Neural crest cell (in vitro differentiated cells): ENCODE measurements at places on chromosomes 3 and 15. TPM values are rescaled to one million over a fixed set of nuclear protein-coding genes. Genes with fewer than 3 reads are reported as not detected.
A peak's percentile ranks its signal among the peaks of the same experiment; 100 is the strongest.

GRCh38 chr3:16978234-16978920 lies 93.6 kb downstream of the PLCL2 start:
- no peak for DNase-seq

GRCh38 chr3:23999012-23999641 lies 54.0 kb downstream of the NR1D2 start:
- DNase-seq = peak; percentile 82

- DNase-seq = no peak
Measured at GRCh38 chr3:134086616-134087015, 56.9 kb upstream of the SLCO2A1 start.

The LAMB2 gene
- total RNA-seq = 108 and 120 TPM in 2 replicates

- DNase-seq = no peak
Measured at GRCh38 chr15:71485094-71485693, 325.2 kb upstream of the NR2E3 start.

DNA sequence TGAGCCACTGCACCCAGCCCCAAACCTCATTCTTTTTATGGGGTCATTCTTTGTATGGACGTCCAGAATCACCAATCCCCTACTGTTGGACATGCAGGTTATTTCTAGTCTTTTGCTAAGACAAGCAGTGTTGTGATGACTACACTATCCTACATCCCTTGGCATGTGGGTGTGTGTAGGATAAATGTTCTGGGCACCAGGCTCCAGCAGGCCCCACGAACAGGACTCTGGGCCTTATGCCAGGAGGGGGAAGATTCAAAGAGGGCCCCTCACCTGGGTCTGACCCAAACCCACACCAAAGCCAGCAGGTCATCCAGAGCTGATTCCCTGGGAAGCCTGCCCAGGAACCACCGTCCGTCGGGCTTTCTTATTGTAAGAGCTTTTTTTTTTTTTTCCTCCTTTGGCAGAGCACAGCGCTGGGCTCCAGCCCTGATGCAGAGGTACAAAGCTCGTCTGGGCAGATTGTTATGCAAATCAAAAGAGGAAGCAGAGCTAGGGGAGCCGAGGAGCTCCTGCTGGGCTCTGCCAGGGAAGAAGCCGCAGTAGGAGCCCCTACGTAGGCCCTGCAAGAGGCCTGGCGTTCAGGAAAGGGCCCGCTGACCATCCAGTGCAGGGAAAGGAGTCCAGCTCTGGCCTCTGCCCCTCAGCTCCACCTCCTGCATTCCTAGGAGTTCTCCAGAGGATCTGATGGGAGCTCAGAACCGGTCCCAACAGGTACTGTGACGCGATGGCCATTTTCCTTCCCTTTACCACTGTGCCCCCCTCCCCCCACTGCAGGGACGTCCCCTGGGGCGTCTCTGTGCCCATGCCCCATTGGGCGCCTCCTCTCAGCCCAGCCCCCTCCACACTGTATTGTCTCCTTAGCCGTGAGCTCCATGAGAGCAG lies 29.0 kb upstream of the FURIN start:
- peak; percentile 12 for DNase-seq

The HAPLN3 gene
- total RNA-seq = 2.4 and 2.9 TPM in 2 replicates

The GOLGA6L10 gene
- total RNA-seq = 3.6 and 3.7 TPM in 2 replicates

- DNase-seq = peak; percentile 70
Measured at GRCh38 chr15:29822100-29822683, at the start of gene TJP1. TSS of gene TJP1 (minus strand) at chr15:29822468. CDS start at chr15:29822028, 440 bp downstream.

- no peak for DNase-seq
Measured at GRCh38 chr3:83034806-83035703, 1273.6 kb upstream of the GBE1 start.

The COL6A6 gene
- not detected in 2 replicates for total RNA-seq

DNA sequence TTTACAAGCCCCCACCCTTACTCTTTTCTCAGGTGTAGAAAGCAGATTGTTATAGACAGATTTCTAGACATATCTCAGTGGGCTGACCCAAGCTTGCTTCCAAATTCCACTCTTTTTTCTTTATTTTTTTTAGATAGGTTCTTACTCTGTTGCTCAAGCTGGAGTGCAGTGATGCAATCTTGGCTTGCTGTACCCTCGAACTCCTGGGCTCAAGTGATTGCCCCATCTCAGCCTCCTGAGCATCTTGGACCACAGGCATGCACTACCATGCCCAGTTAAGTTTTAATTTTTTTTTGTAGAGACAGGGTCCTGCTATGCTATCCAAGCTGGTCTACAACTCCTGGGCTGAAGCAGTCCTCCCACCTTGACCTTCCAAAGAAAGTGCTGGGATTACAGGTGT lies 53.5 kb upstream of the ADAMTS9 start:
- no peak for DNase-seq

DNA sequence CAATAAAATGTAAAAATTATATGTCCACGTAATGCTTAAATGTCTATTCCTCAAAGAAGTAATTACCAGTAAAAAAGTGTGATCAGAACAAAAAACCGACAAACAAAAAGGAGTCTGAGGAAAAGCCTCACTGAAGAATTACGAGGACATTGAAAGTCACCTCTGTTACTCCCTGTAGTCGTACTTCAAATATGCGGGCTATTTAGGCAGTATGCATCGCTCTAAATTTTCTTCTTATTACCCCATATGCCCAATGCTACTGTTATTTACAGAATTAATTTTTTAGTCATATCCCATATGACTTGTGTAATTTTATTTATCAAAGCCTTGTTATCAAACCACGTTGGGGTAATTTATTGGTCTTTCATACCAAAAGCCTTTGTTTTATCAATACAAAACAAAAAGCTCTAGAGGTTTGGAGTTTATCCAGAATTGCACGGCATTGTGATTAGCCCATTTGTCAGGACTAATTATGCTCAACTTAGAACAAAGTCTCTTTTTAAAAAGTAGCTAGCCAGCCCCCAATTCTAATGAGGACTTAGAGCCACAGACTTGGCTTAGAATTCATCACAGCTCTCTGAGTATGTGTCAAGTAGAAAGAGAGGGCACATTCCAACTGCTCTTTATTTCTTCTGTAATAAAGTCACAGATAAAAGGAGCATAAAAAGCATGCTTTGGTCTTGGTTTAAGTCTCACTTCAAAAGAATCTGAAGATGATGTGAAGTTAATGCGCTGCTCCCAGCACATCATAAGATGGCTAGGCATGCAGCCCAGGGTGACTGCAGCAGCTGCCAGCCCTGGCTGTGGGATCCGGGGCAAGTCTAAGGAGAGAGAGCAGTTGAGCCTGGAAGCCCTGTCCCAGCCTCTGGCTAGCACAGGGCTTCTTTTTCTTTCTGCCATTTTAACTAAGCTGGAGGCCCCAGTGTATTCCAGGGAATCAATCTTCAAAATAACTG lies 521.0 kb downstream of the GABRG3 start:
- no peak for DNase-seq

- no peak for DNase-seq
Measured at GRCh38 chr15:39173426-39173825, 407.5 kb upstream of the THBS1 start.

- DNase-seq = no peak
Measured at GRCh38 chr3:160402221-160403027, 3.0 kb downstream of the SMC4 start.

- DNase-seq = no peak
Measured at GRCh38 chr3:150449169-150449721, 41.1 kb downstream of the TSC22D2 start.

DNA sequence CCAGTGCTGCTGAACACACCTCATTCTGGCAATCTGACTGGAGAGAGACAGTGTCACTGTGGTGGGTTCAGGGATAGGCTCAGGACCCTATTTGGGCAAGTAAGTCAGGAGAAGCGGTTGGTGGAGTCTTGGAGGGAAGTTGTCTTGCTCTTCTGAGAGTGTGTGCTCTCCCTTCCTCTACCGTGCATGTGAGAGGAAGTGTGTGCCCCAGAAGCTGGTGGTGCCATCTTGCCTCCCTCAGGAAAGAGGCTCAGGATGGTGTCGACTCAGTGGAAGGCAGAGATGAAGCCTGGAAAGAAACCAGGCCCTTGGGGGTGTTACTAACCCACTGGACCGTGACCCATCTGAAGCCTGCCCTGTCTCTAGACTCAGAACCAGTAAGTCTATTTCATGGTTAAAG lies 6.8 kb upstream of the RARRES1 start:
- no peak for DNase-seq

The CKMT1A gene
- total RNA-seq = 4.9 and 5.3 TPM in 2 replicates

DNA sequence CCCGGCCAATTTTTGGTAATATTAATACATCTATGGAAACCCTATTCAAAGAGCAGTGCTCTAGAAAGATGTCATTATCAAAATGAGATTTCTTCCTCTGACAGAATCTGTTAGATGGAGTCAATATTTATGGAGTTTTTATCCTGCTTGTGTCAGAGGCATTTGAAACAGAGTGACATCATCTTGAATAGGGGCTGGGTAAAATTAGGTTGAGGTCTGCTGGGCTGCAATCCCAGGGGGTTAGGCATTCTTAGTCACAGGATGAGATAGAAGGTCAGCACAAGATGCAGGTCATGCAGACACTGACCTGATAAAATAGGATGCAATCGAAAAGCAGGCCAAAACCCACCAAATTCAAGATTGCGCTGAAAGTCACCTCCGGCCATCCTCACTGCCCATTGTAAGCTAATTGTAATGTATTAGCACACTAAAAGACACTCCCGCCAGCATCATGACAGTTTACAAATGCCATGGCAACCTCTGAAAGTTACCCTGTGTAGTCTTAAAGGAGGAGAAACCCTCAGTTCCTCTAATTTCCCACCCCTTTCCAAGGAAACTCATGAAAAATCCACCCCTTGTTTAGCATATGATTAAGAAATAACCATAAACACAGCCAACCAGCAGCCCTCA lies 27.3 kb upstream of the CCDC50 start:
- no peak for DNase-seq

DNA sequence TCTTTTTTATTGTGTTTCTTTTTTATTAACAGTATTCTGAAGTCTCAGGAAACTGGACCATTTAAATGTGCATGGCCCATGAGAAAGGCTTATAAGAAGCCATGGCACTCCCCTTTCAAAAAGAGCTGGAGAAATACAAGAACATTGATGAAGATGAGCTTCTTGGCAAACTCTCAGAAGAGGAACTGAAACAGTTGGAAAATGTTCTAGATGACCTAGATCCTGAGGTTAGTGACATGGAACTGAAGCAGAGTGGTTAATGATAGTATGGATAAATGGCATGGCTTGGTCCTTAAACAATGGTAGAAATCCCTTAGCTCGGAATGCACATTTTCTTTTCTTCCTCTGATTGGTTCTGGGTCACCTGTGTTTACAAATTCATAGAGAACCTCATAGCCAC lies 14.9 kb downstream of the TMOD2 start:
- DNase-seq = no peak

DNA sequence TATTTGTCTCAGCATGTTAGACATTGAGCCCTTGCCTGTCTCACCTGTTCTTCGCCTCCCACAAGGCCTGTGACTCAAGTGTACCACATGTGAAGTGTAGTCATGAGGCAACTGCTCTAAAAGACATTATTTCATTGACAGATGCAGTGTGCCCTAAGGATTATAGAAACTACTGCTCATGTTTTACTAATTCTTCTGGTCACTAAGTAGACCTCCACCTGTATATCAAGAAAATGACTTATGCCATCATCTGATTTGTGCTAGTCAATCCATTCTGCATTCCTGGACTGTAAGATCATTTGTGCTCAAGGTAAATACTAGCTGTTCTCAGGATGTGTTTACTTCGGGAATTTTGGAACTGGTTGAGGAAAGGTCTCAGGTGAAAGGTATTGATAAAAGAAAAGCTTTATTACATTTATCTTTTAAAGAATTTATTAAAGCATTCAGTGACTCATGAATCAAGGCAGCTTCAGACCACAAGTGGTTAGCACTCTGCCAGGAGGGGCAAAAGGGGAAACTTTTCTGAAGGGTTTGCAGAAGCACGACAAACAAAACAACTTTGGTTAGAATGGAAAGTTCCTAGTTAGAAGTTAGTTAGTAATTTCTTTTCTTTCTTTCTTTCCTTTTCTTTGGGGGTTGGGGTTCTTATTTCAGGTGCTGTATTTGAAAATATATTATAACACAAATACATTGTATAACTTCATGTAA lies 465.3 kb upstream of the CBLB start:
- DNase-seq = no peak

GRCh38 chr3:72412340-72412956 lies 435.8 kb downstream of the SHQ1 start:
- DNase-seq = no peak

The CCR3 gene
- total RNA-seq = not detected in 2 replicates

The TGM5 gene
- not detected in 2 replicates for total RNA-seq

DNA sequence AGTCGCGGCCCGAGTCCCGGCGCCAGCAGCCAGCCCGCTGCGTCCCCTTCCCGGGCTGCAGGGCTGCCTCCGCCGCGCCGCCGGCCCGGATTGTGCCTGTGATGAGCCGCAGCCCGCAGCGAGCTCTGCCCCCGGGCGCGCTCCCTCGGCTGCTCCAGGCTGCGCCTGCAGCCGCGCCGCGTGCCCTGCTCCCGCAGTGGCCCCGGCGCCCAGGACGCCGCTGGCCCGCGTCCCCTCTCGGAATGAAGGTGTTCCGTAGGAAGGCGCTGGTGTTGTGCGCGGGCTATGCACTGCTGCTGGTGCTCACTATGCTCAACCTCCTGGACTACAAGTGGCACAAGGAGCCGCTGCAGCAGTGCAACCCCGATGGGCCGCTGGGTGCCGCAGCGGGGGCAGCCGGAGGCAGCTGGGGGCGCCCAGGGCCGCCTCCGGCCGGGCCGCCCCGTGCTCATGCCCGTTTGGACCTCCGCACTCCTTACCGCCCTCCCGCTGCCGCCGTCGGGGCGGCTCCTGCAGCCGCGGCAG lies 1.2 kb downstream of the CHST2 start:
- DNase-seq = peak; percentile 23

DNA sequence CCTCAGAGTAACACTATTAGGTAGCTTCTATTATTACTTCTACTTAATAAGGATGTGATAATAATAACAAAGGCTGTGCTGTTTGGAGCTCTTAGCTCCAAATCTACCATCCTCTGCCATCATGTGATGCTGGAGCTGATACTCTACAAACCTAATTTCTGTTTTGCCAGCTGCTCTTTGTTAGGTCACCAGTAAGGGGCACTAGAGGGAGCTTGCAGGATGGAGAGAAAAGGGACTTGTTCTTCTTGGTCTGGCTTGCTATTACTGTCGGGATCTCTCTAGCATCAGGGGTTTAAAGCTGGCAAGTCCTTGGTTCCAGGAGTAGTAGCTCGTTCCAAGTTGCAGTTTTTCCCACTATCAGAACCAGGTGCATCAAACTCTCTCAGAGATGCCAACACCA lies 194.9 kb upstream of the KBTBD8 start:
- no peak for DNase-seq
